GM12864 (cell line): ENCODE measurements at places on chromosomes 1 and 21.
A peak's percentile ranks its signal among the peaks of the same experiment; 100 is the strongest.

- no peak for DNase-seq
Observed at GRCh38 chr1:198178615-198179014, 21.8 kb downstream of the NEK7 start.

DNA sequence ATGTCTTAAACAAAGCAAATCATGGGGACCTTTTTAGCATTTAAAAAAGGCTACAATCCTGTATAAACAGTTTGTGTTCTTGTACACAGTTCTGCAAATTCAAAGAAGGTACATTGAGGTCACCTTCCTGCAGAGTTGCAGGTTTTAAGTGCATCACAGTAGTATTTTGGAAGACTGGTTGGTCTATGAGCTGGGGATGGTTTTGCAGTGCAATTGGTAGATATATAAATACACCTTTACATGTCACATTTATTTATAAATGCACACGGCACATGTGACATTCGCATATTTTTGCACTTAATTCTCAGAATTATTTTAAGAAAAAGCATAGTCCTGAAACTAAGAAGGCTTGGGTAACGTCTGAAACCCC is 599 bp upstream of the ITPKB start:
- no peak for DNase-seq

DNA sequence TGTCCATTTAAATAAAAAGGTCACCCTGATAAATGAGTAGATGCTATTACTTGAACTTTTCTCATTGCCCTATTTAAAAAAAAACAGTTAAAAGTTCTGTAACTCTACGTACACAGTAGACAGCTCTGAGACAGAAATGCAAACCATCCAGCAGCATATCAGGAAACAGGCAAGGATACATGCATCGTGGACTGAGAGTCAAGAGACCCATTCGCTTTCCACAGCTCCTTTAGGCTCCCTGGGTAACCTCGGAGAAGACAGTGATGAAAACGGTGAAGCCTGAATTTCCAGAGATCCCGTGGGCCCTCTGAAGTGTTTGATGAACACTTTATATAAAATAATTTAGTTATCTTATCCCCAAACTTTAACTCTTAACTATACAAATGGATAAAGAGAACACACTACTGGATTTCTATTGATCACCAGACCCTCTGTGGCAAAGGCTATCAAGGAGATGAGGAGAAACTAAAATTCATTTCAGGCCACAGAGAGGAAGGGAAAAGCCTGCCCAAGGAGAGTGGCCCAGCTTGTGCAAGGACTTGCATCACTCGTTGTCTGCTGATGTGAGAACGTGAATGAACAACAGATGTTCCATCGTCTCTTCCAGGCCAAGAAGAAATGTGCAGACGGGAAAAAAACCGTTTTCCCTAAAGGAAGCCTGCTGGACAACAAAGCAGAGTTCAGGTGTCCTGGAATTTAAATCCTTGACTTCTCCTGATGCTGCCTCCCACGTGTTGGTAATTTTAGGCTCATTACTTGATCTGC is 131.0 kb downstream of the TGFBR3 start:
- DNase-seq, result no peak

DNA sequence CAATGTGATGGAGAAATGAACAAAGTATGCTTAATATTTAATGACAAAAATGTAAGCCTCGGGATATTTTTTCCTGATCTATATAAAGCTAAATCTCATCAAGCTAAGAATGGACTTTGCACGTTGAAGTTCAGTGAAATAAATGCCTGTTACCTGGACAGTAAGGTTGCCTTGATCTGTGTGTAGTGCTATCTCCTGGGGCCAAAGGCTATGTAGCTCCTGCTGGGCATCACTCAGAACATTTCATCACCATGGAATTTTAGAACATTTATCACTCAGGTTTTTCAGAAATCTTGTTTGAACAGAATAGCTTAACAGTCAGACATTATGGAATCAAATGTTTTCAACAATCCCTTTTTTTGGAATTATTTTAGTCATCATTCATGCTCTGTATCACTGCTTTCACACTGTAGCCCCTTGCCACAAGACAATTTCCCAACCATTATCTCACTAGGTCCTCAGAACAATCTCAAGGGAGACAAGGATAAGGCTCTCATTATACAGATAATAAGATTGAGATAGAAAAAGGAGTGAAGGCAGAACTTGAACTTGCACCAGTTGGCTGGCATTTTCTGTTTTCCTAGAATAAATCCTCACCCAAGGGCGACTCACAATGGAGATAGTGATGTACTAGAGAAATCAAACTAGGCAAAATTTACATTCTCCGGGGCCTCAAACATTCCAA is 3.7 kb downstream of the OR10J1 start:
- DNase-seq, result no peak

GRCh38 chr1:108695535-108695934 is 3.4 kb downstream of the PRPF38B start:
- DNase-seq, result no peak

GRCh38 chr1:7432102-7432899 is 338.8 kb upstream of the VAMP3 start:
- DNase-seq, result no peak

DNA sequence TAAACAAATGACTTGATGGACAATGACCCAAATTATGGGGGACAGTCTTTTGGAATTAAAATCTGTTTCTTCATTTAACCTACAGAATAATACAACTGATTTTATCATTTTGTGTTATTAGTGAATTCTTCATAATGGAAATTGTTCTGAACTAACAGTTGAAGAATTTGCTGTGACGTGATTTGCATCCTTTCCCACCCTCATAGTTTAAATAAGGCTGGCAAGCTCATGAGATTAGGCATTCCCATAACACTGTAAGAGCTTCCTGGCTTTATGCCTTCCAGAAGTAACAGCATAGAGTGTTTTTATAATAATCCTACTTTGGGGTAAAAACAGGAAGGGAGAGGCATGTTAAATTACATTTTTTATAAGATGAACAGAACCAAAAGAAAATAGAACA is 95.7 kb downstream of the ATP6V1G3 start:
- no peak for DNase-seq

DNA sequence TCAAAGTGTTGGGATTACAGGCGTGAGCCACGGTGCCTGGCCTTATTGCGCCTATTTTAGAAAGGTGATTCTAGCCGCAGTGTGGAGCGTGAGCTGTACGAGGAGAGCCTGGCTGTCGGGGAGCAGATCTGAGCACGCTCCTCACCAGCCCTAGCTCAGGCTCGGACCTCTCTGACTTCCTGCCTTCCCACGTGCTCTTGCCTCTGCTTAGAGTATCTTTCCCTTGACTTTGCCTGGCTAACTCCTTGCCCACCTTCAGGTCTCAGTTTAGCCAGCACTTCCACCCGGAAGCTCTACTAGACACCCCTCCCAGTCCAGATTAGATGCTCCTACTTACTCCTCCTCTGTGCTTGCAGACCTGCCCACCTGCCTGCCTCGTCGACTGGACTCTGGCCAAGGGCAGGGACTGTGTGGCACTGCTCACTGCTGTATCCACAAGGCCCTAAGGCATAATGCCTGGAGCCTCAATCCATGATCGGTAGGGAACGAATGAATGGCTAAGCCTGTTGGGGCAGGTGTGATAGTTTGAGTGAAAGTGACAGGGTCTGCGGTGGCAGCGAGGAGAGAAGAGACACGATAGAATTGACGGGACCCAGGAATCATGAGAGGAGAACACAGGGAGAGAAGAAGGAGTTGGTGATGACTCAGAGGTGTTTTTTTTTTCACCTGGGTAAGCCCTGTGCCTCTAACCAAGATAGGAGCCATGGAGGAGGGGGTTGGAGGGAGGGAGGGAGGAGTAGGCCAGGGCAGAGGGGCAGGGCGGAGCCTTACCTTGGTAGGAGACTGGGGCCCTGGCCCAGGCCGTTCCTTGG is 28.1 kb upstream of the WASF2 start:
- no peak for DNase-seq

DNA sequence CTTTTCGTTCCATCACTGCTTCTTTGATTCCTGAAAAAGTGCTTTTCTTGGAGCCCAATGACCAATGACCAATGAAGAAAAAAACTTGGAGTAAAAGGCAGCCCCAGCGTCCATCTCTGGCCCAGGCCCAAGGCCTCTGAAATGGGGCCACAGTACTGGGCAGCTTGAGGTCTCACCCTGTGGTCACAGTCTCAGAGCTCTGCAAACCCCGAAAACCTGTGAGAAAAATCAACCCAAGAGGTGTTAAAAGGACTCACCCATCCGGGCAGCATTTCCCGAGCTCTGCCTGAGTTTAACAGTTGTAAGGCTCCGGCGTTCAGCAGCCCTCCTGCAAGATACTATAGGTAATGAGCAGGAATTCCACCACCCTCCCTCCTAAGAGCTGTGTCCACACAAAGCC is 2.1 kb upstream of the EFHD2 start:
- DNase-seq, result no peak

DNA sequence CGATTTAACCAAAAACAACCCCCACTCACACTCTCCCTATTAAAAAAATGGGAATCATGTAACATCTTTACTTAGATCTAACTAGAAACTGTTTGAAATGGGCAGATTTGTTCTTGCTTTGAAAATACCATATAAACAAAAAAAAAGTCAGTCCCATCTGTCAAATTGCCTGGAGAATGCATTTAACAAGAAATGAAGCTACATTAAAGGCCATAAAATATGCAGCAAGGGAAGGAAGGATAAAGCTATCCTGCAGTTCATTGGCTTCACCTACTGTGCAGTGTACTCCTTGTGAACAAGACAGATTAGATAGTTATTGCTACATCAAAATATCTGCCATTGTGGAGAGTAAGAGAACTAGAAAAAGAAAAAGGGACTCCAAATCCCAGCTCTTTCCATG is 160.5 kb downstream of the LRRC7 start:
- DNase-seq, result no peak

GRCh38 chr1:16205891-16206546 is 6.4 kb downstream of the ARHGEF19 start:
- no peak for DNase-seq

DNA sequence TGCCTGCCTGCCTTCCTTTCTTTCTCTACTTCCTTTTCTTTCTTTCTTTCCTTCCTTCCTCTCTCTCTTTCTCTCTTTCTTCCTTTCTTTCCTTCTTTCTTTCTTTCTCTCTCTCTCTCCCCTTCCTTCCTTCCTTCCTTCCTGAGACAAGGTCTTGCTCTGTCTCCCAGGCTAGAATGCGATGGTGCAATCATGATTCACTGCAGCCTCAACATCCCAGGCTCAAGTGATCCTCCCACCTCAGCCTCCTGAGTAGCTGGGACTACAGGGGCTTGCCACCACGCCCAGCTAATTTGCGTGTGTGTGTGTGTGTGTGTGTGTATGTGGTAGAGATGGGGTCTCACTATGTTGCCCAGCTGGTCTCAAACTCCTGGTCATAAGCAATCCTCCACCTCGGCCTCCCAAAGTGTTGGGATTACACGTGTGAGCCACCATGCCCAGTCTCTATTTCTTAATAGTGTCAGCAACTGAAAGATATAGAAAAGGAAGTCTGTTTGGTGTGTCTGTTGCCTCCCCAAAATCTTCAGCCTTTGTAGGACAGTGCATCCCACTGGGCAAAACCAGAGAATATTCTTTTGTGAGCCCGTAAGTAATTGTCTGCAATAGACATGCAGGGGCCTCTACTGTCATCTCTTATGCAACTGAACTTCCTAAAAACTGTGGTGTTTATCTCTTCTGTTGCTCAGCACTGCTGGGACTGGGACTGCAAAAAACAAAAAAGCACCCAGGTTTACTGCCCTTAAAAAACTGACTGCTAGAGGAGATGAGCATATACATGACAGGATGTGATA is 20.9 kb upstream of the RAB4A start:
- DNase-seq, result no peak

GRCh38 chr1:55197099-55197498 is 18.1 kb downstream of the USP24 start:
- no peak for DNase-seq

DNA sequence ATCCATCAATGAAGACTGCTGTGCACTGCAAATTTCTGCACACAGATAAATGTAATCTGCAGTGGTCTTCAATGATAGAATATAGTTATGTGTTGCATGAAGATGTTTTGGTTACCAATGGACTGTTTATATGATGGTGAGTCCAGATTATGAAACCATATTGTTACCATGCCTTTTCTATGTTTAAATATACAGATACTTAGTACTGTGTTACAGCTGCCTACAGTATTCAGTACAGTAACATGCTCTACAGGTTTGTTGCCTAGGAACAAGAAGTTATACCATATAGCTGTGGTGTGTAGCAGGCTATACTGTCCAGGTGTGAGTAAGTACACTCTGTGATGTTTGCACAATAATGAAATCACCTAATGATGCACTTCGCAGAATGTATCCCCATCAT is 40.8 kb downstream of the SORT1 start:
- DNase-seq, result no peak

DNA sequence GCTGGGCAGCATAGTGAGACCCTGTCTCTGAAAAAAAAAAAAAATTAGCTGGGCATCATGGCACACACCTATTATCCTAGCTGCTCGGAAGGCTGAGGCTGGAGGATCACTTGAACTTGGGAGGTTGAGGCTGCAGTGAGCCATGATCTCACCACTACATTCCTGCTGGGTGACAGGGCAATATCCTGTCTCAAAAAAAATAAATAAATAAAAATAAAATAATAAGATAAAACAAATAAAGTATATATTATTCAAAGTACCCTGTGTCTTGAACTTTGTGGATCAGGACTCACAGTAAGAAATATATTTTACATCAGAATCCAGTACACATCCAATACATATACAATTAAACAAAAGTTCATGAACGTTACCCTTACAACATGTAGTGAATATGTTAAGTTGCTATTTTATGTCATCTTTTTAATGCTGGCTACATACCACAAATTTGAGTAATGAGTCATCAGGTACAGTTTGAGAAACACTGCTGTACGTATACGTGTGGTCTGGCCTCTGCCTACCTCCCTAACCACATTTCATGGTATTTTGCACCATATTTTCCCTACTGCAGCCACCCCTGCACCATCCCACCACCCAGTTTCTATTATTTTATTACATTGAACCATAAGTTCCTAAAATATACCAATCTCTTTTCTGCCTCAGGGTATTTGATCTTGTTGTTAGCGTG is 4.4 kb downstream of the NME7 start:
- peak; percentile 22 for DNase-seq

- no peak for DNase-seq
Observed at GRCh38 chr1:46735708-46736324, 16.9 kb upstream of the EFCAB14 start.

DNA sequence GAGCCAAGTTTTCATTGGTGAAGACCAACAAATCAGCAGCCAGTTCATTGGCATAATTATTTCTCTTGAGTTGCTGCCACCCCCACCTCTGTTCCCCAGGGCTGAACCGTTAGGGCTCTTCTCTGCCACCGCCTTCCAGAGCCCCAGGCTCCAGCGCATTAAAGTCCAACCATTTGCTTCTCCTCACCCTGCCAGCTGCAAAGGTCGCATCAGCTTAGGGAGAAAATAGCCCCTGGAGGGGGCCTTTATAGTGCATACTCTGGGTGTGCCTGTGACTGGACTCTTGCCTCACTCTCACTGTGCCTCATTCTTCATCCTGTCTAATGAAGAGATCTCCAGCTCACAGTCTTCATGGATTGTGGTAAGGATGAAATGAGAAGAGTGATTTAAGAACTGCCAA is 50.4 kb downstream of the KDM1A start:
- no peak for DNase-seq

- no peak for DNase-seq
Observed at GRCh38 chr21:31172328-31172727, 134.1 kb upstream of the KRTAP19-8 start.
